Right cardiac atrium (tissue), 5 donors: ENCODE measurements at places on chromosomes 1 and 21. TPM values are rescaled to one million over a fixed set of nuclear protein-coding genes. Genes with fewer than 3 reads are reported as not detected.
A peak's percentile ranks its signal among the peaks of the same experiment; 100 is the strongest.

- DNase-seq, result peak; percentile 66
Observed at GRCh38 chr1:231424950-231425805, 3.1 kb upstream of the EGLN1 start.

Gene LIPI
- not detected for total RNA-seq

GRCh38 chr1:88296227-88296626, 387.8 kb upstream of the PKN2 start:
- DNase-seq, result no peak

Gene NCAM2
- total RNA-seq, result 9.7 TPM

GRCh38 chr1:70656361-70656760, 245.3 kb downstream of the CTH start:
- DNase-seq, result no peak

Gene CHRM3
- 0.85 TPM for total RNA-seq

Gene SMPDL3B
- 0.32 TPM for total RNA-seq

Gene JAM2
- 49.5 TPM for total RNA-seq

Gene RHEX
- 0.17 TPM for total RNA-seq

Gene POGZ
- total RNA-seq, result 53.7 TPM
